C1 segment of cervical spinal cord (tissue), 14 donors: ENCODE measurements at places on chromosomes 3 and 15.

DNA sequence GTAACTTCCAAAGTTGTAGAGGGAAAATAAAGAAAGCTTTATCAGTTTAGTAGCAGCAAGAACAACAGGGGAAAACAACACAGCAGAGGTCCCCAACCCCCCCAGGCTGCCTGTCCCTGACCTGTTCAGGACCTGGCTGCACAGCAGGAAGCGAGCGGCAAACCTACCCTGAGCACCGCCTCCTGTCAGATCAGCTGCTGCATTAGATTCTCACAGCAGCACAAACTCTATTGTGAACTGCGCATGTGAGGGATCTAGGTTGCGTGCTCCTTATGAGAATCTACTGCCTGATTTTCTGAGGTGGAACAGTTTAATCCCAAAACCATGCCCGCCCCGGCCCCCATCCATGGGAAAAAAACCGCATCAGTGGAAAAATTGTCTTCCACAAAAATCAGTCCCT, 40.3 kb downstream of the USP50 start:
- DNase-seq: no peak

DNA sequence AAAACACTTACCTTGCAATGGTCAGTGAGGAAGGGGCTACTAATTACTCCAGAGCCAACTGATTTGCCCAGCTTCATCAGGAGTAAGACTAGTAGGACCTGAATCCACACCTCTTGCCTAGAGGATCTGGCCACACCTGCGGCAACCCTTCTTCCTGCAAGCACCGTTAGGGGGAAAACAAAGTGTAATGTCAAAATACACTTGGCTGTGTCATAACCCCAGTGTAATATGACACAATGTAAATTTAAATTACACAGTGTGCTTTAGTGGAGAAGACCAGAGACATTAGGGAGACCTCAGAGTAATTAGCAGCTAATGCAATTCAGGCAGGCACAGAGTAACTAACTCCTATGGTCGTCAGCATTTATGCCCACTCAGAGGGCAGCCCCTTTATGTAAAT, 308.5 kb upstream of the ARRDC4 start:
- no peak for DNase-seq

DNA sequence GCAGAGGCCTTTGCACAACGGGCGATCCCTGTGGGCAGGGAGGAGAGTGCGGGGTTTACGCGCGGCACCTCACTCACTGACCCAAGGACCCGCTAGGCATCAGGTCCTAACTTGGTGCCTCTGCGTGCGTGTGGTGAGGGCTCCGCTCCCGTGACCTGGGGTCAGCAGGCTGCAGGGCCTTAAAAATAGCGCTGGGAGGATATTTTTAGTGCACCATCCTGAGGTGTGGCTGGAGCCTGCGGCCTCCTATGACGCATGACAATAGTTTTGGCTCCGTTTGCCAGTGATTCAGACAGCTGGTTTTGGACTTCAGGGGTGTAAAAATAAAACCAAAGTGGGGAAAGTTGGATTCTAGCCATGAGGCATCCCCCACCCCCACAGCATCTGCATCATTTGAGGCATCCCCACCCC, 139.0 kb downstream of the FAM43A start:
- no peak for DNase-seq

GRCh38 chr3:128153156-128154041, at the start of gene EEFSEC:
Gene EEFSEC, plus strand, starts transcription at chr3:128153481. Its CDS starts 27 bp downstream, at chr3:128153508.
- peak; percentile 59 for DNase-seq

GRCh38 chr3:4814305-4814903, 164.8 kb upstream of the BHLHE40 start:
- no peak for DNase-seq

DNA sequence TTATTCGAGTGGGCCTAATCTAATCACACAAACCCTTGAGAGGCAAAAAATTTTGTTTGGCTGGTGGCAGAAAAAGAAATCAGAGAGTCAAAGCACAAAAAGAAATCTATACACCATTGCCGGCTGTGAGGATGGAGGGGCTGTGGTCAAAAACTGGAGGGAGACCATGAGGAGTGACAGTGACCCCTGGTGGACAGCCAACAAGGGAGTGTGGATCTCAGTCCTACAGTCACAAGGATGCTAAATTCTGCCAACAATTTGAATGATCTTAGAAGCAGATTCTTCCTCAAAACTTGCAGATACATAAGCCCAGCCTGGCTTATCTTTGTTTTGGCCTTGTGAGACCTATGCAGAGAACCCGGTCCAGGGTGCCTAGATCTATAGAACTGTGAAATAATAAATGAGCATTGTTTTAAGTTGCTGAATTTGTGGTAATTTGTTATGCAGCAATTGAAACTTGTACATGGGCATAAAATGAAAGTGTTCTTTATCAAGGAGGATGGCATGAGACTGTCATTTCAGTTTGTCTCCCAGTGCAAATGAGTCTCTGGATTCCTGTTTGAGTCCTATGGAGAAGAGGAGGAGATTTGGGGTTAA, 103.0 kb upstream of the ARHGEF26 start:
- no peak for DNase-seq

GRCh38 chr3:99542767-99543518, 95.5 kb upstream of the COL8A1 start:
- DNase-seq: no peak

DNA sequence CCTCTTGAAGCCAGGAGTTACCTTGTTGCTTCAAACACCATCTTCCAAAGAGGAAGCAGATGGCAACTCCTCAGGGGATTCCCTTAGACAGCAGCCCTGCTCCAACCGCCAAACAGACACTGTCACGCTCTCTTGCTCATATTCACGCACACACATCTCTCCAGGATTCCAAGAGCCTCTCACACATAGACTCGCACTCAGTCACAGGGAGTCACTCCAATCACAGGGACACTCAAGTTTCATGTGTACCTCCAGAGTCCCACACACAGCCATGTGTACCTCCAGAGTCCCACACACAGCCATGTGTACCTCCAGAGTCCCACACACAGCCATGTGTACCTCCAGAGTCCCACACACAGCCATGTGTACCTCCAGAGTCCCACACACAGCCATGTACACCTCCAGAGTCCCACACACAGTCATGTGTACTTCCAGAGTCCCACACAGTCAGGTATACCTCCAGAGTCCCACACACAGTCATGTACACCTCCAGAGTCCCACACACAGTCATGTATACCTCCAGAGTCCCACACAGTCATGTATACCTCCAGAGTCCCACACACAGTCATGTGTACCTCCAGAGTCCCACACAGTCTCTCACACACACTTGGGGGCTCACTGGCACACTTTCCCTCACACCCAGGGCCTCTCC, 6.1 kb downstream of the VWA5B2 start:
- DNase-seq: no peak

GRCh38 chr3:28022916-28023315, 218.5 kb upstream of the CMC1 start:
- DNase-seq: no peak

- no peak for DNase-seq
Measured at GRCh38 chr3:65277798-65278197, 590.0 kb upstream of the ADAMTS9 start.

DNA sequence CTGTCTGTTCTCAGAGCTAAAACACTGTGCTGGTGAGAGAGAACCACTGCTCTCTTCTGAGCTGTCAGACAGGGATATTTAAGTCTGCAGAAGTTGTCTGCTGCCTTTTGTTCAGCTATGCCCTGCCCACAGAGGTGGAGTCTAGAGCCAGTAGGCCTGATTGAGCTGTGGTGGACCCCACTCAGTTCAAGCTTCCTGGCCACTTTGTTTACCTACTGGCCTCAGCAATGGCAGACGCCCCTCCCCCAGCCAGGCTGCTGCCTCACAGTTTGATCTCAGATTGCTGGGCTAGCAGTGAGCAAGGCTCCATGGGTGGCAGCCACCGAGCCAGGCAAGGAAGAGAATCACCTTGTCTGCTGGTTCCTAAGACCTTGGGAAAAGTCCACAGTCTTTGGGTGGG, 21.0 kb upstream of the CACNA1D start:
- DNase-seq: no peak

- DNase-seq: no peak
Measured at GRCh38 chr15:100129677-100130076, 212.1 kb downstream of the ADAMTS17 start.

- no peak for DNase-seq
Measured at GRCh38 chr3:166052440-166052839, 215.2 kb upstream of the BCHE start.

GRCh38 chr15:57708047-57708446, 1.5 kb downstream of the POLR2M start:
- DNase-seq: no peak

DNA sequence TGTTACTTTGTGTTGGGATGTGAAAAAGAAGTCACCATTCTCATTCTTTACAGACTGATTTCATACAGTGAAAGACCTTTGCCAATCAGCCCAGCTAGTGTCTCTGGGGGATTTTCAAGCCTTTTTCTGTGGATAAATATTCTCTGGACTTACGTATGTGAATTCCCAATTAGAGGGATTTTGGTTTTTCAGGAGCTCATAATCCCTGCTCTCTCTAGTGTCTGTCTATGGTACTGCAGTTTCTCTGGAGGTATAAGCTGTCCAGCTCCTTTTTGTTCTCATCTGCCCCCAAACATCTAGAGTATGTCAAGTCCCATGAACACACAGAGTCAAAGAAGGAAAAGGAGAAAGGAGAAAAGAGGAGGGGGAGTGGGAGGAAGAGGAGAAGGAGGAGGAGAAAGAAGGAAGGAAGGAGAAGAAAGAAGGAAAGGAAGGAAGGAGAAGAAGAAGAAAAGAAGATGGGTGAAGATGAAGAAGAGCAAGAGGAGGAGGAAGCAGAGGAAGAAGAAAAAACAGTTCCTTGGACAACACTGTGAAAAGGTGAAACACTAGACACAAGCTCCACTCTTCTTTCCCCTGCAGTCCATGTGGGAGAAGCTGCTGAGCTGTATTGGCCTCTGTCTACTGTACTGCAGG, 218.6 kb downstream of the GREM1 start:
- DNase-seq: no peak

DNA sequence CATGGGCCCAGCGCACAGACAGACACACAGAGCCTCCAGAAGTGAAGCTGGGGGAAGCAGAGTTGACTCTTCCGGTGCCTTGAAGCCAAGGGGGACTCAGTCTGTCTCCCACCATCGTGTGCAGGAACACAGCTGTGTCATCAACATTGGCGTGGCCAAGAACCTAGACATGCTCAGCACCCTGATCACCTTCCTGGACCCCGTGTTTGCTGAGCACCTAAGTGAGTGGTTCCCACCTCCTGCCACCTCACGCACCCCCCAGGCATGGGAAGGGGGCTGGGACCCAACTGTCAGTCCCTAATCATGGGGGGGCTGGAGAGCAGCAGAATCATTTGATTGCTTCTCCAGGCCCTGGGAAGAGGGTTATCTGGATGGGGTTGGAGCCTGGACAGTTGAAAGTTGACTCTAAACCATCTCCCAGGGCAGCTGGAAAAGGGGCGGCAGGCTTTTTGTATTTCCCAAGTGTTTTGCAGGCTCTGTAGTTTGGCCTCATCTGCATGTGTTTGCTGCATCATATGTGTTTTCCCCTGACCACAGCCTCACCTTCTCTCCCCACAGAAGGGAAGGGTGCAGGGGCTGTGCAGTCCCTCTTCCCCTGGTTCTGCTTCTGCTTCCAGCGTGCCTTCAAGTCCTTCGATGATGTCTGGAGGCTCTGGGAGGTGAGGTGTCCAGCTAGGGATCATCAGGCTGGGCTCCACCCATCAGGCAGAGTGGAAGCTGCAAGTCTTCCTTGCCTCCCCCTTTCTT, 12.8 kb downstream of the TBC1D21 start:
- no peak for DNase-seq

- no peak for DNase-seq
Measured at GRCh38 chr15:99399061-99399460, 147.8 kb downstream of the LRRC28 start.

- DNase-seq: no peak
Measured at GRCh38 chr15:67480741-67481140, 40.2 kb upstream of the C15orf61 start.

GRCh38 chr3:130354430-130354829, 9.0 kb downstream of the COL6A5 start:
- no peak for DNase-seq

GRCh38 chr3:161649900-161650484, 153.4 kb downstream of the OTOL1 start:
- DNase-seq: no peak

GRCh38 chr3:139427283-139428060, 38.0 kb upstream of the COPB2 start:
- DNase-seq: no peak

DNA sequence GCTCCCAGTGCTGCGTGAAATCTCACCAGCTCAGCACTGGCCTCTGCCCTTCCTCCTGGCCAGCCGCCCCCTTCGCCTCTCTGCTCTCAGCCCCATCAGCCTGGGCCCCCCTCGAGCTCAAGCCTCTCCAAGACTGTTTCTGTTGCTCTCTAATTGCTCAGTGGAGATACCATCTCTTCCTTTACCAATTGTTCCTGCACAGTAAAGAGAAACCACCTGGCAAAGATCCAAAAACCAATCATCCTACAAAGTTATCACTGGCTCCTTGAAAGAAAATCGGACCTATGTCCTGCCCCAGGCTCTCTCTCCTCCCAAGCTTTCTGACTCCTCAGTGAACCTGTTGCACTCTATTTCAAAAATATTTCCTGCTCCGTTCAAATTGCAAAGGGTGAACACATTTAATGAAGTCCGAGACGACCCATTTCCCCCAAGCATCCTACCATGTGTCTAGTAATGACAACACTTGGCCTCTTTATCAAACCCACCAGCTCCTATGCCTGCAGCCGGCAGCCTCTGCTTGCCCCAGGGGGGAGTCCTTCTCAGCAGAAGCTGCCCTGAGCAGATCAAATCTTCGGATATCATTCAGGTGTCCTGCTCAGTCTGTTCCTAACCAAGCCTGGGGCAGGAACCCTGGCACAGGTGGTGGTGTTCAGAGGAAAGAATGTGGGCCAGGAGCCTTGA, 53.7 kb upstream of the FAM174B start:
- DNase-seq: no peak

GRCh38 chr15:80787316-80787715, 8.1 kb downstream of the CEMIP start:
- no peak for DNase-seq

- no peak for DNase-seq
Measured at GRCh38 chr3:57112206-57112605, 51.7 kb downstream of the SPATA12 start.

DNA sequence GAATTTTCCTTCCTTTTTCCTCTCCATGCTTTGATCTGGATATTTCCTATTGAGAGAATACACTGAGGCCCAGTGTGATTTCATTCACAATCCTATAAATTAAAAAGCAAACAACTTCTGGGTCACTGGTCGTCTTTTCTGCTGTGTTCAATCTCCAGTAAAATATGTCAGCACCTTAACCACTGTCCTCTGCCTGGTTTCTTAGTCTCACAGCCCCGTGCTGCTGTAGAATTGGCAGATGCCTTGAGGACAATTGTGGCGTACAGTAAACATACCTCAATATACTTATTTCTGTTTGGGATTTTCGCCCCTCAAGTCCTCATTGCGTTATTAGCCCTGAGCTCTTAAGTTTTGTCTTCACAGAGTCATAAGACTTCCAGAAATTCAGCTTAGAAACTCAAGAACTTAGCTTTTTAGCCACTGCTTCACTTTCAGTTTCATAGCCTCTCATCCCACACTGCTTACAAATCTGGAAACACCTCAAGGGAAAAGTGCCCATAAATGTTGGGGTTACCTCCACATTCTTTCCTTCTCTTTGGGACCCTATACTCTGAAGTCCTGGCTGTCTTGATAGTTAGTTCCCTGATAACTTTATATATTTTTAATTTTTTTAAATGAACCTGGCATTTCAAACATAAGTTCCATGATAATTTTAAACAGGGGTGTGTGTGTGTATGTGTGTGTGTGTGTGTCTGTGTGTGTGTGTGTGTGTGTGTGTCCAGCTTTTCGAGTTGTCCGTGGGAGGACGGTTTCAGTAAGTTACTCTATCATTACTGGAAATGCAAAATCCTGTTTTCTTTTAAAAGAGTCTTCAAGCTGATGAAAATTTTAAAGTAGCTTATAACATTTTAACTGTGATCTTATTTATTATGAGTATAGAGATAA, 238.4 kb upstream of the CTDSPL start:
- no peak for DNase-seq
